ENCODE measurements at places on chromosomes 1 and 21.

- no peak for DNase-seq
Observed at GRCh38 chr1:74686928-74687327, 13.3 kb upstream of the ERICH3 start.

DNA sequence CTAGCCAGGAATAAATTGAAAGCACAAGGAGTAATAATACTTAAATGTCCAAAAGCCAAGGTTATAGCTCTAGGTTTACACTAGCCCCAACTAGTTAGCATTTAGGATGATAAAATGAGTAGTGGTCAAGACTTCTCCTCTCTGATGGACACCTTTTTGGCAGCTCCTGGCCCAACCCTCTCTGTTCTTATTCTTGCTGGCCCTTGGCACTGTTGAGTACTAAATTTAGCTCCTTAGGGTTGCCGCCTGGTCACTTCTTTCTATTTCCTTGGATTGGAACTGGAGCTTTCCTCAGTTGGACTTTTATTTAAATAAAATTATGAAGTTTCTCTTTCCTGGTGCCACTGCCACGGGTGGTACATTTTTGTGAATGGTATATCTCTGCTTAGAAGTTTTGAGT lies 28.3 kb downstream of the ARID1A start:
- DNase-seq: no peak

- DNase-seq: no peak
Observed at GRCh38 chr1:6850537-6850936, 65.3 kb downstream of the CAMTA1 start.

- DNase-seq: no peak
Observed at GRCh38 chr1:63453232-63453631, 69.8 kb downstream of the ITGB3BP start.

- no peak for DNase-seq
Observed at GRCh38 chr1:155860970-155861510, 1.7 kb downstream of the SYT11 start.

- DNase-seq: no peak
Observed at GRCh38 chr1:64981601-64982533, 15.5 kb upstream of the JAK1 start.

DNA sequence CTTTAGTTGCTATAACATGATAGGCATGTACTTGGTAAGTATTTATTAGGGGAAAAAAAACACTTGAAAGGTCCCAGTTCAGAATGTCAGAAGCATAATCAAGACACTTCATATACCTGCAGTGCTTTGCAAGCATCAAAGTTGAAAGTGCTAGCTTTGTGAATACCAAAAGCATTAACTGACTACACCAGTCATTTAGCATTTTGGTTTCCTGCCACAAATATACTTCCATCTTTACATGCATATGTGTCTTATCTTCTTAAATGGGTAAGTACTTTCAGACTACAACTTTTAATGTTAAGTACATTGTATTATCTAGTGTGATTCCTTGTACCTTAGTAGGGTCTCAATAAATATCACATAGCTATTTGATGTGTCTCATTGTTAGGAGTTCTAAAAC lies 43.7 kb downstream of the AKT3 start:
- DNase-seq: no peak

- no peak for DNase-seq
Observed at GRCh38 chr1:50852889-50853288, 107.2 kb downstream of the FAF1 start.

GRCh38 chr1:93604411-93604810 lies 77.2 kb downstream of the BCAR3 start:
- no peak for DNase-seq

DNA sequence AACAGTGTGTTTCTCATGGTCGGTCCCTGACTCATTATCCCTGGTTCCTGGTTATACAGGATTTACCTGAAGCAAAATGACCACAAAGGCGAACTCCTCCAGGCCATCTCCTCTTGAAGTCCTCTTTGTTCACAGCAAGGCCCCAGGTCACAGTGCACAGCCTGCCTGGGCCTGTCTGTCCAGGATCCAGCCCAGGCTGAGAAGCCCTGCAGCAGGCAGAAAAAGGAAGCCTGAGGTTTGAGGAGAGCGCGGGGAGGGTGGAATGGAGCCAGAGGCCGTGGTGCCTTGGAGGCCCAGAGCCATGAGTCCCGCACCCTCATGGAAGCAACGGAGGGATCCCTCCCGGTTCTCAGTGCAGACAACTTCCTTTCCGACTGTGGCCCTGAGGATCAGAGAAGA lies 136.8 kb upstream of the IRF2BP2 start:
- no peak for DNase-seq

DNA sequence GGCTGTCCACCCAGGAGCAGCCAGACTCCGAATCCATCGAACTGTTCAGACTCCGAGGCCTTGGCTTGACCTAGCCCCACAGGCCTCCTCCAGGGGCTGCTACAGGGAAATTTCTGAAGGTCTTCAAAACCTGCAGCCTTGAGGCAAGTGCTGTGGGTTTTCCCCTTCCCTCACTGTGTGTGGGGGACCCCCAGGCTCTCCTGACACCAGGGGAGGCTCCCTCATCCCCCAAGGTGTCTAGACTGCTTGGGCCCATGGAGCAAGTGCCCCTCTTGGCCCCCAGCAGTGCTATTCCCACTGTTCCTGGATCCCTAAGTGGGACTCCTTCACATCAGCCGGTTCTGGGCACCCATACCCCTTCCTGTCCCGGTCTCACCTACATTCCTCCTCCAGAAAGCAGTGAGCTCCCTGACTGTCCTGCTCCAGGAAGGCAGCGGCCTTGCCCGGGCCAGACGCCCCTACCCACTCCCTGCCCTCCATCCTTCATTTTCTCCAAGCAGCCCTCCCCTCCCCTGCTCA lies 814 bp downstream of the PAQR7 start:
- DNase-seq: no peak

GRCh38 chr1:117635805-117636204 lies 30.0 kb downstream of the TENT5C start:
- no peak for DNase-seq

GRCh38 chr1:51320967-51321923 lies 9.1 kb downstream of the TTC39A start:
- no peak for DNase-seq

DNA sequence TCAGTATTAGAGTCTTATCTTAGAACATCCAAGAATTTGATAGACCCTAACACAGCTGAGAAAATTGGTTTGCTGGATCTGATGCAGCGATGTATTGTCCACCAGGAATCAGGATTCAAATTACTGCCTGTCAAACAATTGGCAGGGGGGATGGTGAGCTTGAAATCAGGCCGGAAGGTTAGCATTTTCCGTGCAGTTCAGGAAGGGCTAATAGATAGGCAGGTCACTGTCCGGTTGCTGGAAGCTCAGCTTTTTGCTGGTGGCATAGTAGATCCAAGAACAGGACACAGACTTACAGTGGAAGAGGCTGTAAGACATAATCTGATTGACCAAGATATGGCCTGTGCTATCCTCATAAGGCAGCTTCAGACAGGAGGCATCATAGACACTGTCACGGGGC lies 127.2 kb downstream of the MACF1 start:
- DNase-seq: no peak

GRCh38 chr1:201259476-201260235 lies 23.6 kb upstream of the PKP1 start:
- DNase-seq: no peak

GRCh38 chr1:1403653-1404052 lies 3.4 kb downstream of the MRPL20 start:
- DNase-seq: no peak

- DNase-seq: no peak
Observed at GRCh38 chr1:9654834-9655723, 3.5 kb downstream of the PIK3CD start.

DNA sequence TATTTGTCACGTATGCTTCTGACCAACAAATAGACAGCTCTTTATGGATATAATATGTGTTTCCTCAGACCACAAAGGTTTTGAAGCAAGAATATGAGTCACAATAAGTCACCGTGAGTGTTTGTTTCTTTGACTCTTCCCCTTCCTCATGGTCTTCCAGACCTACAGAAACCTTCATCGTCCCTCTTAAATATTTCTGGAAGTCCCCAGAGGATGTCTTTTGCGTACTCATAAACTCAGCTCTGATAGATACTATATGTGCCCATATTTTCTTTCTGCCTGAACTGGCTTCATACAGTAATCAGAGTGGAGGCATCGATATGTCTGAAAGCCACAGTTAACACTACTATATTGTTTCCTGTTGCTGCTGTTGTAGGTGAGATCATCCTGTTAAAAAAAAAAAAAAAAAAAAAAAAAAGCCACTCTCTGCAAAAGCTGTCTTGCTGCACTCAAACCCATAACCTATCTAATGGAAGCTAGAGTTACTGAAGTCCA lies 38.4 kb downstream of the ADAMTS1 start:
- DNase-seq: no peak

DNA sequence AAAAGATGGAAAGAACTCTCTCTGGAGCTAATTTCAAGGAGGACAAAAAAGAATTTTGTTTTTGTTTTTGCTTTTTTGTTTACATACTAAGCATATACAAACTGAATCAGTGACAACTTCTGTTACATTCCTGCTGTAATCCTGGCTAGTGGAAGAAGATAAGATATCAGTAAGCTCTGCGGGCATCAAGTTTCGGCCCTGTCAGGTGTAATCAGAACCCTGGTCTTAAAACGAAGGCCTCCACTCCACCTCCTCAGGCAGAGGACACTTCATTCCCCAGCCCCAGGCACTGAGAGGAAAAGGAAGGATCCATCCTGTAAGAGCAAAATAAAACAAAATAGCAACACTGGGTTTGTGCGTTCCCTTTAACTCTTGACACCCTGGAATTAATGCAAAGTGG lies 88.9 kb upstream of the ARHGAP29 start:
- DNase-seq: no peak

DNA sequence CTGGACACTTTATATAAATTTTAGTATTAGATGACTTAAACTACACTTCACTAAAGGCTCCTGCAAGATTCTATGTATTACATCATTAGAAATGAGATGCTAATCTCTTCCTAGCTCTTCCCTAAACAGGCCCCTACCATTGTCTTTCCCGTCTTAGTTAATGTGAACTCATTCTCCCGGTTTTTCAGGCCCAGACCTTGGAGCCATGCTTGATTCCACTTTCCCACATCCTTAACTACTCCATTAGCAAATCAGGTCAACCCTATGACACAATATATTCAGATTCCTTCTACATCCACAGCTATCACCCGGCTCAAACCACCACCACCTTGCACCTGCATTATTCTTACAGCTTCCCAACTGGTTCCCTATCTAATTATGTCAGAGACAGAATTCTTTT lies 73.3 kb downstream of the NVL start:
- no peak for DNase-seq

DNA sequence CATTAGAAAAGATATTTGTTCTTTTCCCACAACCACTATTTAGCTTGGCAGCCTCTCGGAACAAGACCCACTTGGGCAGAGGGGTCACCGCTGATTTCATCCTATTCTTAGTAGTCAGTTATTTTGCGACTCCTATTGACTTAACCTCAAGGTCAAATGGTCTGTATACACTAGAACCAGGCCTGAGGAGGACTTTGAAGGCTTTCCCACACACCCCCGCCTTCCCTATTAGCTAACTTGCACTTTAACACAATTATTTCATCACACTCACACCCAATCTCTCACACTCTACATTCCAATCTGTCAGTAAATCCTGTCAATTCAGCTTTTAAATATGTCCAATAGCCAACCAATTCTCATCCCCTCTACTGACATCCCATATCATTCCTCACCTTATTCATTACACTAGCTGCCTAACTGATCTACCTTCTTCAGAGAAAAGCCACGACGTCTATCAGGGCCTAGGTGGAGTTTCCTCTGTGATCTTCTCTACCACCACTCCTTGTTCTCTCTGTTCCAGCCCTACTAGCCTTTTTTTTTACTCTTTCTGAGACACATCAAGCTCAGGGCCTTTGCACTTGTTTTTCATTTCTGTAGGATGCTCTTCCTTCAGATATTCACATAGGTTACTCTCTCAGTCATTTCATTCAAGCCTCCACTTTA lies 1.0 kb upstream of the NIBAN1 start:
- no peak for DNase-seq

Measured in stimulated activated CD4-positive, alpha-beta T cell treated with anti-CD3 and anti-CD28 coated beads, Interleukin-15, amount 100 ng/mL, for 1 hour (primary cell).